ENCODE measurements at places on chromosomes 5 and 9.
A peak's percentile ranks its signal among the peaks of the same experiment; 100 is the strongest.

DNA sequence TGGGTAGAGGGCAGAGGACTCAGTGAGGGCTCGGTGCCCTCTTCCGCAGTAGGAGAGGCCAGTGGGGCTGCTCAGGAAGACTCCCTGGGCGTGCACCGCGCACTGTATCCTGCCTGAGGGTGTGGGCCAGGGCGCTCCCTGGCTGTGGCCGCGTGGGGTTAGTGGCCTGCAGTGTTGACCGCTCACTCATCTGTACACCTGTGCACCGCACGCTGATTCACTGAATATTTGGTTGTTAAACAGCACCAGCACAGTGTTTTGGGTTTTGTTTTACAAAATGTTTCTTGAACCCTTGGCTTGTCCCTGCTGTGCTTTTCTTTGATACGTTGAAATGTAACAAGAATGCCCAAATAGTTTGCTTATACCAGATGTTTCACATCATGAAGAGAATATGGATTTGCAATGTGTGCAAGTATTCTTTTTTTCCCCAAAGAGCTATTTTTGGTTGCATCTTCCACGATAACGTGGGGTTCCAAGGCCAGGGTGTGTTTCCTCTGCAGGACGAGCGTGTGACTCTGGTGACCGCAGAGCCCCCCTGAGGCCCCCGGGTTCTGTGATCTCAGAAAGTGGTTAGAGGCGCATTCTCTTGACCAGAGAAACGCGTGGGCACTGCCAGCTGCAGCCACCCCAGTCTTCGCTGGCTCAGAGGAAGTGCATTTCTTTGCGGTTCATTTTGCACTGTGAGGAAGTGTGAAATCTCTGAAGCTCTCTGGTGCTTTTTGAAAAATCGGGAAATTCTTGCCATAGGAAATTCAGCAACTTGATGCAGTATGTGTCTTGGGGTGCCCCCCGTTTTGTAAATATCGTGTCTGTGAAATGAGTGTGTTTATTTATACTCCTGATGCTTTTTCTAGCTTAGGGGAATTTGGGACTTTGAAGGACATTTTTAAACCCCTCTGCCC, 46.9 kb downstream of the AHRR start:
- DNase-seq, result no peak

GRCh38 chr5:123439709-123440108, 16.5 kb upstream of the CEP120 start:
- DNase-seq, result no peak

GRCh38 chr5:59367791-59368394, 525.6 kb downstream of the PDE4D start:
- peak; percentile 80 for DNase-seq

DNA sequence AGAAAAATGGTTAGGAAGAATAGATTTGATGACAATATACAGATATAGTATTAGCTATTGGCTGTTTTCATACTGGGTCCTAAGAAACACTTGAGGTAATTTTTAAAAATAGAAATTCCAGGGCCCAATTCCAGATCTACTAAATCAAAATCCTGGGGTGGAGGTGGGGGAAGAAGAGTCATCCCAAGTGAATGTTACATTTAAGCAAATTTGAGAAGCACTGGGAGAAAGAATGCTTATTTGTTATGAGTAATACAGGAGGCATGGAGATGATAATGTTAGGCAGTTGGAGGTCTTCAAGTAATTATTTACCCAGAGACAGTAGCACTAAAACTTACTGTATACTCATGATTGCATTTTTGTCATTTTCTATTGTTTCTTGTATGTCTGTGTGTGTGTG, 93.0 kb upstream of the DAB2 start:
- no peak for DNase-seq

- DNase-seq, result no peak
These were observed 167.3 kb downstream of the MUSK start for GRCh38 chr9:110835859-110836271.

GRCh38 chr9:78821126-78821822, 524.3 kb downstream of the PSAT1 start:
- DNase-seq, result peak; percentile 65
